Spleen (tissue), 13 donors: ENCODE measurements at places on chromosomes 6 and 20. TPM values are rescaled to one million over a fixed set of nuclear protein-coding genes. Genes with fewer than 3 reads are reported as not detected.

Gene TEAD3
- total RNA-seq, result 15.2 TPM

Gene RPS6KA2
- total RNA-seq, result 102 TPM

Gene TCP11
- not detected for total RNA-seq

Gene ASIP
- not detected for total RNA-seq

- DNase-seq, result no peak
- no peak overlapping the region for H3K4me3 ChIP-seq
- no peaks in the 10 kb centered on the region for H3K36me3 ChIP-seq
- no peaks in the 10 kb centered on the region for H3K27me3 ChIP-seq
- H3K4me1 ChIP-seq, result no peaks in the 10 kb centered on the region
These were observed 69.0 kb upstream of the PDE7B start for GRCh38 chr6:135782546-135782945.

DNA sequence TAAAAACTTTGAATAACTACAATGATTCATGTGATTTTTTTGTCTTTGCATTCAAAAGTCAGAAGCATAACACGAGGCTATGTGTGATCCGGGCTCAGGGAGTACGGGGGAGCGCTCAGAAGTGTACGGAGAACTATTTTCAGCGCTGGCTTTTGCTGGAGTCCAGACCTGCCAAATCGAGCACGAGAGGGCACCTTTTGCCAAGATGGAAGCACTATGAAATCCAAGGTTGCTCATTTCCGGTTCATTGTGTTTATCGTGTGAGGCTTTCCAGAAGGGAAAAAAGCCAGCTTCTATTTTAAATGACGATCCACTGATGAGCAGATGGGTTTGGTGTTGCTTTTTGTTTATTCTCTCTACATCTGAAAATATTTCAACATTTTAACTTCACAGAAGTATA lies 11.3 kb downstream of the RAMACL start:
- no peak for DNase-seq
- H3K4me3 ChIP-seq, result no peak overlapping the region
- H3K27ac ChIP-seq, result peak overlapping the region; percentile 65
- H3K4me1 ChIP-seq, result peaks cover 6% of the 10 kb centered on the region

DNA sequence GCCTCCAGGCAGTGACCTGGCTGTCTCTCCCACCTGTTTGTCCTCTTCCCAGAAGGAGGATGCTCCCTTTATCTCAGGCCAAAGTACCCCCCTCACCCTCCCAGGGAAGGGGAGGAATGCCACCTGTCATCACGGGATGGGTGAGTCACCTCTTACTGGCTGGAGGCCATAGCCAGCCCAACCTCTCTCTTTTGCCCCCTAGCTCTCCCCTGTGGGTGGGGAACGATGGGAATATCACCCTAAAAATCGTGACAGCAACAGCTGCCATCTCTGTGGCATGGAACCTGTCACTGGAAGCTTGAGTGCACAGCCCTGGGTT lies 137.5 kb upstream of the PTPN1 start:
- H3K4me1 ChIP-seq, result peaks cover 12% of the 10 kb centered on the region
- no peak overlapping the region for H3K27ac ChIP-seq
- H3K36me3 ChIP-seq, result no peaks in the 10 kb centered on the region
- no peak for DNase-seq
- H3K27me3 ChIP-seq, result peaks cover 14% of the 10 kb centered on the region
